ENCODE measurements at places on chromosomes 3 and 15.

DNA sequence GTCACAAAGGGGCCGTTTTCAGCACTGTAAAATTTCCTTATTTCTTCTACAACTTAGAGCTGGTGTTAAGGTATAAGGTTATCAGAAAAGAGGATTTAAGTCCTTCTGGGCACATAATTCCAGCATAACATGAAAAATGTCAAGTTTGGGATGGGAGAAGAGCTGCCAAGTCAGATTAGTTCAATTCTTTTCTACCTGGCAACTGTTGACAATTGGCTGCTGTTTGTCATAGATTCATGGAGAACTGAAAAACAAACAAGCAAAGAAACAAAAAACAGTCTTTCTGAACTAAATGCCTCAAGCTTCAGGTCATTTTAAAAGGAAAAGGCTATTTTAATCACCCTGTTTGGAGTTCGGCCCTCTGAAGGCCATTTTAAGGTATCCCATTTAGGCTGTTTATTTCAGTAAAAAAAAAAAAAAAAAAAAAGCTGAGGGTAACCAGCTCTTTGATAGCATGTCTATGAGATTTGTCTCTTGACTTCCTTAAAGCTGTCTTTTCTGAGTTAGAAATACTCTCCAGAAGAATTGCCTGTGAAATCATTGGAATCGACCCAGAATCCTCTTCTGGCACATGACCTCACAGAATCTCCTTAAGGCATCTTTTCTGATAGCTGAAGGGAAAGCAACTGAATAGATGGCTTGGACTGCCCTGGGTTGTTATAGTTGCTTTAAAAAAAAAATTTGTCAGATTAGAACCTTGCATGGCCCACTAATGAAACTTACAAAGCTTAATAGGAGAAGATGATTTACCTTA lies 173.3 kb downstream of the SEMA6D start:
- DNase-seq: no peak

GRCh38 chr15:74955796-74956647 lies 550 bp downstream of the RPP25 start:
- DNase-seq: peak; percentile 16

DNA sequence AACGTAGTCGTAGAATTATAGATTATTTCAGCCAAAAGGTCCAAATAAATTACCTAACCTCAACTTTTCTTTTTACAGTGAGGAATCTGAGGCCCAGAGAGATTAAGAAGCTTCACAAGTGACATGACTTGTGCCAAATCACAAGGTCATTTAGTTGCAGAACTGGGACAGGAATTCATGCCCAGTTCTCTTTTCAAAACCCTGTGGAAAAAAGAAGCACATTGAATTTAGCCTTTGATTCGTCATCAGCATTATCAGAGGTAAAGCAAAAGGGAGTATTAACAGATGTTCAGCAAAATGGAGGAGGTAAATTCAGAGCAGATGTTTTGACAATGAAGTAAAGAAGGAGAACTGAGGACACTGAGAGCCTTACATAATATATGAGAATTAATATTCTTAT lies 4.5 kb downstream of the SERPINI2 start:
- DNase-seq: no peak

- no peak for DNase-seq
These were observed 87.9 kb downstream of the KLF15 start for GRCh38 chr3:126269354-126269753.

- DNase-seq: no peak
These were observed 84.6 kb downstream of the HCN4 start for GRCh38 chr15:73284090-73284716.

GRCh38 chr3:24551626-24552025 lies 57.0 kb upstream of the THRB start:
- no peak for DNase-seq

- DNase-seq: no peak
These were observed 136.8 kb downstream of the TBL1XR1 start for GRCh38 chr3:177060492-177060891.

- no peak for DNase-seq
These were observed 8.7 kb downstream of the ATXN7 start for GRCh38 chr3:63872135-63872924.

DNA sequence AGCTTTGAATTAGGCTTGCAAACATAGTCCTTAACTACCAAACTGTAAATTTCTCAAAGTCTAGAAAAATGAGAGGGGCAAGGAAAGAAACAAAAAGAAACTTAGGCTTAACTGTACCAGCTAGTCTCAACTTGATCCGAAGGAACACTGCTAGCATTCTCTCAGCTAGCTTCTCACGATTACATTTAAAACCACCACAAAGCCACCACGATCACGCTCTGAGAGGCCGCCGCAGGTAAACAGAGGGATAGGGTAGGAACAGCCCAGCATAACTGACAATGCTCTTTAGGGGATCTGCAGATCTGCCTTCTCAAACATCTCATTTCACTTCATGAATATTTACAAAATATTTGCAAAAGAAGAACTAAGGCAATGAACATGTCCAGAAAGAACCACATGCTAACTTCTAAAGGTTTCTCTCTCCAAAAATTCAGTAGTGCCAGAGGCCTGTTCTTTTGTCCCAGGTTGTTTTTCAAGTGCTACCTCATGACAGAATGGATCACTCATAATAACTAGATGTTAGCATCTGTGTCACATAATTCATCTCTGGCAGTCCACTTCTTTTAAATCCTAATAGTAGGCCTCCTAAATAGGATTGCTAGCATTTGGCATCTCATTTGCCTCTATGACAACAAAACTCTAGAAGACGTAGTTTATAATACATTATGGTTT lies 18.9 kb downstream of the VGLL4 start:
- no peak for DNase-seq

GRCh38 chr15:55914446-55914845 lies 79.0 kb downstream of the NEDD4 start:
- DNase-seq: no peak

DNA sequence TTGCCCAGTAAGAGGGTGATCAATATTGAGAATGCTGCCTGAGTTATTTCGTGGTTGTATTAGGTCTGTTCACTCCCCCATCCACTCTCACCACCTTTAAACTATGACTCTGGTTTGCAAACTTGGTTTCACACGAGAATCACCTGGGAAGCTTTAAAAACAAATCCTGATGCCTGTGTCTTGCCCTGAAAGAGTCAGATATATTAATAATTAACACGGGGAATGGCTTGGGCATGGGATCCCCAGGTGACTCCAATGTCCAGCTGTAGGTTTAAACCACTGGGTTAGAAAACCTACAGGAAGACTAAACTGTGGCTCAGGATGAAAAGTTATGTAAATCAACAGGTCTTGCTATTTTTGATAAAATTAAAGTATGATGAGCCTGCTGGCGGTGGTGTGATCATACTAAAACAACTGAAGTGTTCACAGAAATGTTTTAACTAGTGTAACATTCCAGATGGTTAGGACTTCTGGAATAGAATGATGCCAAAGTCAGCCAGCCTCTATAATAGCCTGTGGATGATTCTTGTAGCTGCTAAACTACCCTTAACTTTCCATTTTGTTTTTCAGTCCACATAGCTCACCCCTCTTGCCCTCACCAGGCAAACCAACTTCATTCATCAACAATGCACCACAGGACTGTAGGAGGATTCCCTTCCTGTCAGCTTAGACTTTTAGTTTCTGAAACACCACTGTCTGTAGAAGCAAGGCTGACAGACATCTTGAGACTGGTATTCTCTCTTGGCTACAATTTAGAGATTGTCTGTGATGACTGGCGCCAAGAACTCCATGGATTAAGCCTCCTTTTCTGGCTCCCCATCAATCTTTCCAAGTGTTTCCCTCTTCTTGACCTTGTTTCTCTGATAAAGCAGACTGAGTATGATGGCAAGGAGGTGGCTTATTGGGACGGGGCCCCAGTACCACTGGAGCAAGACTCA lies 119.1 kb upstream of the ADAMTS9 start:
- no peak for DNase-seq

GRCh38 chr15:37096558-37097143 lies 3.7 kb downstream of the MEIS2 start:
- DNase-seq: no peak

DNA sequence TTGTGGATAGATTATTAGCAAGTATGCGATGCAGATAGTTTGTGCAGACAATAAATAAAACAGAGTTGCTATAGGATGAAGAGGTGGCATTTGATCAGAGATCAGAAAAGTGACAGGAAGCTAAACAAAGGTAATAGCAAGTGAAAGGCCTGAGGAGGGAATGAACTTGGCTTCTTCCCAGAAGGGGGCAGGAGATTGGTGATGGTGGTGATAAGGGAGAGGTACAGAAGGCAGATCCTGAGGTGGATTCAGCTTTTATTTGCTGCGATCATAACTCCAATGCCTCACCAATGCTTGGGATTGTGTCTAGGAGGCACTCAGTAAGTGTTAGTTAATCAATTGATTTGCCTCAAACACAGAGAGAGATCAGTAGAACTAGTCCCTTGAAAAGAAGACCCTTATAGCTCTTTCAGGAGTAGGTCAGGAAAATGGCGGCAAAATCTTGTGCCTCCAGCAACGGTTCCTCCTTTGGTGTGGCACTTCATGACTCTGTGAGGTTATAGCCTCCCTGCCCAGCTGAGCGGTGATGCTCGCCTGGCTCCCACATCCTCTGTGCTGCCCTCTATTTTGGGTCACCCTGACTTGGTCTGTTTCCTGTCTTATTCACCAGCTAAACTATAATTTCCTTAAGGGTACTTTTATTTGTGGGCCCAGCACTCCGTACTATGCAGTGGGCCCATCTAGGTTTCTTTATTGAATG lies 37.5 kb downstream of the TGFBR2 start:
- no peak for DNase-seq

DNA sequence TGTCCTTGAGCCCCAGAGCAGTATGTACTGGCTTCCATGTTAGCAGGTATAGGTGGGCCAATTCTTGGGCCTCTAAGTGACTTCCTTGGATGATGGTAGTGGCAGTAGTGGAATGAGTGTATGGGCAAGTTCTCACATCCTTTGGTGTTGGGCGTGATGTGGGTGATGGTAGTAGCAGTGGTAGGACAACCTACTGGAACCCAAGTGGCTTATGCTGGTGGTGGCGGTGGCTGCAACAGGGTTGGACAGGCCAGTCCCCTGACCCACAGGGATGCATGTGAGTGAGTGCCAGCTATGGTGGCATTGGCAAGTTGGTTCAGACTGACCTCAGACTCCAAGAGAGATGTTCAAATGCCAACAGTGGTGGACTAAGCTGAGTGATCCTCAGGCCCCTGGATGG lies 1228.2 kb downstream of the ROBO2 start:
- no peak for DNase-seq

GRCh38 chr3:196246612-196247308 lies 30.4 kb downstream of the SLC51A start:
- no peak for DNase-seq

DNA sequence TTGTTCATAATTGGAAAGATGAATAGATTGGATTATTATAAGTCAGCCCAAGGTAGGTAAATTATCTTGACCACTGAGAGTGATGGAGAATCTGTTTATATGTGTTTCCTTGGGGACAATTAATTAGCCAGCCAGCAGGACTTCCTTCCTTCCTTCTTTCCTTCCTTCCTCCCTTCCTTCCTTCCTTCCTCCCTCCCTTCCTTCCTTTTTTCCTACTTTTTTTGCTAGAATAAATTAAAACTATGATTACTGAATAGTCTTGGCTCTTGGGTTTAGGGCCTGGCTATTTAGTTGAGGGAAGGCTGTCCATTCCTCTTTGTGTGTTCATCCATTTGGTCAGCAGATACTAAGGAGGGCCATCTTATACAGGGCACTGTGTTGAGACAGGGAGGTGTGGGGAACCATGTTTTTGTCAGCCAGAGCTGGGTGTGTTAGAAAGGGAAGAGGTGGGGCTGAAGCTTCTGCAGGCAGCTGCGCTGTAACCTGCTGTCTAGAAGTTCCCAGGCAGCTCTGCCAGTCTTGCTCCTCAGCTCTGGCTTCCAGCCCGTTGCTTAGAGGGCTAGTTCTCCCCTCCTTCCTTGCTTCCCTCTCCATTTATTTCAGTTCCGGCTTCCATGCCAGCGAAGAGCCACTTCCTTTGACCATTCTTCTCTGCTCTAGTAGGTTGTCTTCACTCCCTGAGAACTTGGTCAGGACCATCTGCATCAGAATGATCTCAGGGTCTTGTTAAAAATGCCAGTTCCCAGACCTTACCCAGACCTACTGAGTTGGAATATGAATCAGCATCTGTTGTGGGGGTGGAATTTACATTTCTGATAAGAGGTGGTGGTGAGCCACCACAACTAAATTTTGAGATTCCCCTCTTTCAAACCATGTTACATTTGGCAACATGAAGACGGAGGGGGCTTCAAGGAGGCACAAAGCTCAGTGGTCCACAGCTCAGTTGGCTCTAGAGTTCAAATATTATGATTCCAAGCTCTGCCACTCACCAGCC lies 113.9 kb downstream of the DGKG start:
- no peak for DNase-seq

- no peak for DNase-seq
These were observed 84.1 kb downstream of the SCN11A start for GRCh38 chr3:38967693-38967989.

DNA sequence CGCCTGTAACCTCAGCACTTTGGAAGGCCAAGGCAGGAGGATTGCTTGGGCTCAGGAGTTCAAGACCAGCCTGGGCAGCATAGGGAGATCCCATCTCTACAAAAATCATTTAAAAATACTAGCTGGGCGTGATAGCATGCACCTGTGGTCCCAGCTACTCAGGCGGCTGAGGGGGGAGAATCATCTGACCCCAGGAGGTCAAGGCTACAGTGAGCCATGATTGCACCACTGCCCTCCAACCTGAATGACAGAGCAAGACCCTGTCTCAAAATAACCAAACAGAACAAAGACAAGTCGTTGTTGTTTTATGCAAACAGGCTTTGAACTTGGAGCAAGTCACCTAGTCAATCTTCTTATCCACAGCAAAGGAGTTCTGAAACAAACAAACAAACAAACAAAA lies 82.0 kb upstream of the AKAP13 start:
- no peak for DNase-seq

- peak; percentile 43 for DNase-seq
These were observed 154.1 kb upstream of the GOLIM4 start for GRCh38 chr3:168249550-168250414.

GRCh38 chr15:90592131-90592881 lies 62.6 kb downstream of the CRTC3 start:
- no peak for DNase-seq

GRCh38 chr3:187900993-187901755 lies 155.9 kb upstream of the BCL6 start:
- DNase-seq: peak; percentile 48

DNA sequence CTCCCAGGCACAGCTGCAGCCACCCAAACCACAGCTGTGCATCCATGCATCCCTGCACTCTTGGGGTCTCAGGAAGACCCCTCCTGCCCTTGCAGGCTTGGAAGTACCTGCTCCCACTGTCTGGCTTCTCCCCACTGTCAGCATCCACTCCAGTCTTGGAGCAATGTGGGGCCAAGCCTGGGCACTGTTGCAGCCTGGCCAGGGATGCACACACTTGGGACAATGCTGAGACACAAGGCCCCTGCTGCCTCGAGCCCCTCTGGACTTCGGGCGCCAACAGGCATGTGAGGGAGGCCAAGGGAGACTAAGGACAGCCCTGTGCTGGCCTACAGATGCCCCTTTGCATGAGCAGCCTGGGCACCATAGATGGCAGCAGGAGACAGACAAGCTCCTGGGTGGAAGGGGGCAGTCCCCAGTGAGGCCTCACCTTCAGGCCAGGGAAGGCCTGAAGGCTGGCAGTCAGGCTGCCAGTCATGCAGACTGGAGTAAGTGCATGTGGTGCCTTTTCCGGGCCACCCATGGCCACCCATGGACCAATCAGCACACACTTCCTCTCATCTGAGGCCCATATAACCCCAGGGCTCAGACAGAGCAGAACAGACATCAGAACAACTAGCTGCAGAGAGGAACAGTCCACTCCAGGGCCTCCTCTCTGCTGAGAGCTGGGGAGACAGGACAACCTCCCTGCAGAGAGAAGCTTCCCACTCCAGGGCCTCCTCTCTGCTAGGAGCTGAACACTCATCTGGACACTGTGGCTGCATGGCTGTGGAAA lies 219.0 kb downstream of the VGLL3 start:
- DNase-seq: no peak

GRCh38 chr3:128335621-128336296 lies 130.9 kb downstream of the DNAJB8 start:
- no peak for DNase-seq

Measured in NCI-H1417 treated with DMSO at 0.1 percent for 48 hours (cell line).